ENCODE measurements at places on chromosomes 3 and 15.

DNA sequence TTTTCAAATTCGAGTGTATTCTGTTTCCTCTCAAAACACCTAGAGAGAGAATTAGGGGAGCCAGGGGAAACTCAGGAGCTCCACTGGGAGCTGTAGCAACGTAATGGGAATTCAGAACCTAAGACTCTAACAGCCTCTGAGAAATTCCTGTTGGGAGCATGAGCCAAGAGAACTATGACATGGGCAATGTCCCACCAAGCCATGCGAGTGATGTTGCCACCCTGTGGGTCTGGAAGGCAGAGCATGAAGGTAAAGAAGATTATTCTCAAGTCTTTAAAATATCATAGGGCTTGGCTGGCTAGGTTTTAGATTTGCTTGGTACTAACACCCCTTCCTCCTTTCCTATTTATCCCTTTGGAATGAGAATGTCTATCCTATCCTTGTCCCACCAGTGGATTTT lies 392.6 kb upstream of the ADAMTS9 start:
- DNase-seq, result no peak

DNA sequence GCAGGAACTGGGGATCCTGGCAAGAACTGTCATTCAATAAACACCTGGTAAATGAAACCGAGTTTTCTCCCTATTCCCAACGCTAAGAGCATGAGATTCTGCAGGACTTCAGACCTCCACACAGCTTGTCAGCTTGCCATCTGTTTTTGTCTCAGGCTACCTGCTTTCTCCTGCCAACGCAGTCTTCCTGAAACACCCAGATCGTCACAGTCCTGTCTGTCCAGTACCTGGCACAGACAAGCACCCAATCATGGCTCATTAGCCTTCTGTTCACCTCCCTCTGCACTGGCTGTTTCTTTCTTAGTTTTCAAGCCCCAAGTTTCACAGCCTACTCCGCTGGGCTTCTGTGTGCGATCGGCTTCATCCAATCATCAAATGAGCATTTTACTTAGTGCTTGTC lies 5.0 kb downstream of the SLC12A8 start:
- no peak for DNase-seq

DNA sequence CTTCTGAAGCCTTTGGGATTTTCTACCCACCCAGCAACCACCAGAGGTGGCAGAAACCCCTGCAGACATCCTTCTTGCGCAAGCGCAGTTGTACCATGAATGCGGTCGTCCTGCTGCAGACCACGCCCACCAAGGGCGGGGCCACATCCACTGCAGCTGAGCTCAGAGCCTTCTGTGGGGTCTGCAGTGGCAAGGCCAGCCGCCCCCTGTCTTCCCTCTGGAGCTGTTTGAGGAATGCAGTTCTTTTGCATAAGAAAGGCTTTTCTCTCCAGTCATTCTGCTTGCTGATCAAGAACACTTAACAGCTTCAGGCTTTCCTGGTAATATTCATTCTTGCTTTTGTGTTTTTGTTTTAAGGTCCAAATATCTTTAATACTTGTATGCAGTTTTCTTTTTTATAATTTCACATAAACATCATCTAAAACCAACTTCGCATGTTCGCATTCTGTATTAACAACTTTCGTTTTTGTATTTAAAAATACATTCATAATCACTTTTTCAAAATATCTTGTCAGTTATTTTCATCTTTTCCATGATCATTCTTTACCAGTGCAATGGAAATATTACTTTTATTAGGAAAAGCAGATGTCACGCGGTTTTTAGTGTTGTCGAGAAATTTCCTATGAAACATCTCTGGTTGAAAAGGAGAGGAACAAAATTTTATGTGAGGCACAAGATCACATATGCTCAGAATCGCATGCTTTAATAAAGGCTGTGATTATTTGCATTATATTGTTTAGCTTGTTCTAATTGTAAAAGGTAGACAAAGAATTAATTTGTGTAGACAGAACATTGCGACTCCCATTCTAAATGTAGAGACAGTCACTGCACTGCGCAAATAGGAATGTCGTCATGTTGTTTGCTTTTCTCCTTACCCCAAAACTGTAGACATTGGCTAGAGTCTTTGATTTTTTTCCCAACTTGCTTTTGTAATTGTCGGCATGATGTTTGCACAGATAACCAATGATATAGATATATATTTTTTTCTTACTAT lies 98.1 kb upstream of the SNRPN start:
- no peak for DNase-seq

DNA sequence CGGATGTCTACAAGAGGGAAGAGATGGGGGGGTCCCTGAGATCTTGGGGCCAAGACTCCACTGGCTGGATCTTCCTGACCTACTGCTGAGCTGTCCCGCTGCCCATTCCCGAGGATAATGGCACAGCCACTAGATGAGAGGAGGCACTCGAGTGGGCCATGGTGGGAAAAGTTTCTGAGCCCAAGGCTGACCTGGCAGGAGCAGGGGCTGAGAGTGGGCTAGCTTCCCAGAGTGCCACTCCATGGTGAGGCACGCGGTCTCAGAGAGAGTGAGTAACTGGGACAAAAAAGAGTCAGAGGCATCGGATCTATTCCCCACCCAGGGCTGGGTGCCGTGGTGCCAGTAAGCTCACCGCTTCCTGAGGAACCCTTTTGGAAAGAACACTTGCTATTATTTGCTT lies 10.9 kb downstream of the SLC51B start:
- no peak for DNase-seq

- DNase-seq, result no peak
Measured at GRCh38 chr3:169362868-169363267, 300.6 kb downstream of the MECOM start.

- DNase-seq, result no peak
Measured at GRCh38 chr15:40241269-40242212, 2.7 kb downstream of the PAK6 start.

GRCh38 chr3:189698811-189699210 lies 67.6 kb downstream of the TP63 start:
- DNase-seq, result no peak

DNA sequence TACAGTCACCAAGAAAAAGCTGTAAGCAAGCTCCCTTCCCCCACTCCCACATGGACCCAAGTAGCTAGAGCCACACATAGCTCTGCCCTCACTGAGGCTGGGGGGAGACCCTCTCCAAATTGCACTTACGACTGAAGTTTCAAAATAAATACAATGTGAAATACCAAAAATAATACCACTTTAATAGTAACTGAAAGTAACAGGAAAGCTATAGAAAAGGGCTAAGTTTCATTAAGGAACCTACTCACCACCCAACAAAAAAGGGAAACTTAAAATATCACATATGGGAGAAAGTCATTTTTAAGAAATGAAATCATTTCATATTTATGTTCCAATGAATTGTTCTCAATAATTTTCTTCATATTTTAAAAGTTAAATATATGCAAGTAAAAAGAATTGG lies 130.4 kb upstream of the UBE2E2 start:
- DNase-seq, result no peak

DNA sequence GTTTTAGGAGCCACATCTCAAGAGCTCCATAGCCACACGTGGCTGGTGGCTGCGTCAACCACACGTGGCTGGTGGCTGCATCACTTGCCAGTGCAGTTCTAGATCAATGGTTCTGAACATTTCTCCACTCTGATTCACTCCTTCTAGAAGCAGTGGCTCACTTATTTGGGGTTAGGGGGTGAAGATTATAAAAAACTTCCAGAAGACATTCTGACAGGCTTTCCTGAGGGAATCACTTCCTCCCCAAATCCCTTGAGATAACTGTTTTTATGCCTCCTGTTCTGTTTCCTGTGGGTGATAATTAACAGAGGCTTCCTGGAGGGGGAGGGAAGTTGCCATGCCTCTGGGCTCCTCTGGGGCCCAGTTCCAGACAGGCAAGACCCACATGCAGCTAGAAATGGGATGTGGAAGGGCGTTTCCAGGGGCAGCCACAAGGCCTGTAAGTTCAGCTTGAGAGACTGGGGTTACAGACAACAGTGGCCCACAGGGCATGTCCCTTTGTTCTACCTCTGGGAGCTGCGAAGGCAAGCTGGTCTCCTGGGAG lies 23.6 kb downstream of the HEG1 start:
- no peak for DNase-seq

DNA sequence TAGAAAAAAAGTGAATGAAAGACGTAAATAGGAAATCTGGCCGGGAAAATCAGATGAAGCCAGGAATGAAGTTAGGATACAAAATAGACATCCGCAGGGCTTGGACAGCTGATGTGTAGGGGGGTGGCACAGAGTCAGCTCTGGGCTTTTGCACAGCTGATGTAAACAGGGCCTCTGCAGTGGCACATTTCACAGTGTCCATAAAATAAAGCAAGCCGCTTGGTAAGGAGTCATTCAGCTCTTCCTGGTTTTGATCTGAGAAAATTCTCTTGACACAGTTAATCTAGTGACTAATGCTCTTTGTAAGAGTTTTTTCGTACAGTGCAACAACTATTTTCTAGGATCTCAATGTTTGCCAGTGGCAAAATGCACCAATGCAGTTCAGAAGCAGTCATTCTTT lies 153.3 kb downstream of the USP13 start:
- DNase-seq, result no peak

DNA sequence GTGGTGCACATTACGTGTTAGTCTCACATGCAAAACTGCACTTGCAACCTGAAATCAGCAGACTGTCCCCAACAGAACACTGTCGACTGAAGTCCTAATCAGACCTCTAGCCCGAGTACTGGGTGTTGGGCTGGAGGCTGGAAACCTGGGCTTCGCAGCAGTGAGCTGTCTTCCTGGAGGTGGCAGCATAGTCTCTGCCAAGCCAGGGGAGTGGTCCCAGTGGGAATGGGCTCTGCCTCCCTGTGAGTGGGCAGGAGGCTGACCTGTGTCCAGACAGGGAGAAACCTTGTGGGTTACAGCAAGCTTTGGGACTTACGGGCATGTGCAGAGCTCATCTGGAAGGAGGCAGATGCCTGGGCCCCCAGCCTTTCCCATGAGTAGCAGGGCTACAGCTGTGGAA lies 38.2 kb upstream of the MYZAP start:
- no peak for DNase-seq

GRCh38 chr3:155895379-155895900 lies 25.0 kb downstream of the GMPS start:
- DNase-seq, result no peak

DNA sequence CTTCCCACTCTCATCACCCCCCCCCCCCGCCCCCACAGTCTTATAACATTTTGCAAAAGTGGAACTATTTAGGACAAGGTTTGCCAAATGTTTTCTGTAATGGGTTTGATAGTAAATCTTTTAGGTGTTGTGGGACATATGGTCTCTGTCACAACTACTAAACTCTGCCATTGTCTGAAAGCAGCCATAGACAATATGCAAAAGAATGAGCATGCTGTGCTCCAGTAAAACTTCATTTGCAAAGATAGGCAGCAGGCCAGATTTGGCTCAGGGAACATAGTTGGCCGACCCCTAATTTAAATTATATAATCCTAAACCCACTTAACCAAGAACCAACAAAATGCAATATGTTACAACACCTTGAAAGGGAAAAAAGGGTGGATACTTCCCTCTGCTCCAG lies 46.4 kb downstream of the TIPARP start:
- DNase-seq, result no peak

DNA sequence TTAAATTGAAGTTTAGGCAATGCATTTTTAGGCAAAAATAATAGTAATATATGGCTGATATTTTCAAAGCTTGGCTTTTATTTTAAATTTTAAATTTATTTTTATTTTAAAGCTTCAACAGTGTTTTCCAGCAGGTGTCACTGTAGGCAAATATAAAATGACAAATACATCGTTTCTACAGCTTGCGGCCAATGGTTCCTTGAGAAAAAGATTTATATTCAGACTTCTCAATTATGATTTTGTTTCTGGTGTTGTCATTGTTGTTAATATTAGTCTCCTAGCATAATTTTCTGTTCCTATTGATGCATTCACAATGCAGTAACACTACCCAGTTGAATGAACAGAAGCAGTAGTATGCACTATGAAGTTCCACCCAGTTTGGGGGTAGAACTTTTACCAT lies 220.7 kb upstream of the DNAJC19 start:
- no peak for DNase-seq

DNA sequence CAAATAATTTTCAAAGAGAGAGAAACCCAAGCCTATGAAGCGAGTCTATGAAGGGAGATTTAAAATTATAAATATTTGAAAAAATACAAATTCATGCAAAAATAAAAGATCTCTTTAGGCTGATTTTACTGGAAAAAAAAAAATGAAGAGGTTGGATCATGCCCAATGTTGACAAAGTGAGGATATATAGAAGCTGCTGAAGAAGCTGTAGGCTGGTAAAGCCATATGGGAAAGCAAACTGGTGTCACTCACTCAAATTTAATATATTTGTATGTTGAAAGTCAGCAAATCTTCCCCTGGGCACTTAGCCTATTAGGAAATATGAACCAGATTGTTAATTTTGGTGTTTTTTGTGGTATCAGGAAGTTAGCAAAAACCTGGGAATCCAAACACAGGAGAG lies 61.8 kb upstream of the BCHE start:
- no peak for DNase-seq

- no peak for DNase-seq
Measured at GRCh38 chr15:43134157-43134635, 810 bp downstream of the TMEM62 start.

DNA sequence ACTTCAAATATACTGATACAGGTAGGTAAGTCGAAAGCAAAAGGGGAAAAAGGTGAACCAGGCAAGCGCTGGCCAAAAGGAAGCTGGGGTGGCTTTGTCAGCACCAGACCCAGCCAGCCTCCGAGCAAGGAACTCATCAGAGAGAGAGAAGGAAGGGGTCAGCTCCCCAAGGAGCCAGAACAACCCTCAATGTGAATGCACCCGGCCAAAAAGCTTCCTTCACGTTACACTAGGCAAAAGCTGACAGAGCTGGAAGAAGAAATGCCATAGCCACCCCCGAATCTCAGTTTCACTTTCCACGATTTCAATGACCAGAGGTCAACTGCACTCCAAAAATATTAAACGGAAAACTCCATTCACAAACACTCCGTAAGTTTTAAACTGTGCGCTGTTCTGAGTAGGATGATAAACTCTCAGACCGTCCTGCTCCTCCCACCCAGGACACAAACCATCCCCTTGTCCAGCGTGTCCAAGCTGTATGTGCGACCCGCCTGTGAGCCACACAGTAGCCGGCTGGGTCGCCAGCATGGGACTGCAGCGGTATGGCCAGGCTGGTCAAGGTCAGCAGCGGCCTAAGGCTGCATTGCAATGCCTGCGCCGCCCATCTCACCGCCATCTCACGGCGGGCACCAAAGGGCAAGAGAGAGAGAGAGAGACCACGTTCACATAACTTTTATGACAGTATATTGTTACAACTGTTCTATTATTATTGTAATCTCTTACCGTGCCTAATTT lies 29.7 kb downstream of the CYFIP1 start:
- DNase-seq, result no peak

- DNase-seq, result no peak
Measured at GRCh38 chr3:169146866-169147237, 516.7 kb downstream of the MECOM start.

DNA sequence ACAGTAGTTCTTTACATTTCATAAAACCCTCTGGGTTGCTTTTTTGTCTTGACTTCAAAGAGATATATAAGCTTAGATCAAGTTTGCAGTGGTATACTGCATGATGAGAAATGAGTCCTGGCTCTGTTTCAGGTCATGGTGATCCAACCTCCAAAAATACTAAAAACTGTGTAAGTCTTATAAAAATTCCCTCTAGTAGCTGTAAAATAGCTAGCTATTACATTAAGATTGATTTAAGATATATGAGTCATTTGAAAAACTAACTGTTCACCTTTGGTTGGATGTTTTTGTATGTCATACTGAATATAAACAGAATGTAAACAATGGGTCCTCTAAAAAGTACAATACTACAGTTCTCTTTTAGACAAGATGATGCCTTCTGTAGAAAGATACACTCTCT lies 879.2 kb downstream of the ROBO1 start:
- DNase-seq, result no peak

- no peak for DNase-seq
Measured at GRCh38 chr3:61637088-61638051, 76.0 kb downstream of the PTPRG start.
